Small intestine (tissue), 16 donors: ENCODE measurements at places on chromosomes 11 and 22. TPM values are rescaled to one million over a fixed set of nuclear protein-coding genes. Genes with fewer than 3 reads are reported as not detected.
A peak's percentile ranks its signal among the peaks of the same experiment; 100 is the strongest.

Gene MRGPRF
- 0.81 TPM for polyA plus RNA-seq

Gene ELMOD1
- polyA plus RNA-seq: not detected

Gene KCNK7
- polyA plus RNA-seq: 0.84 TPM

Gene APOA1
- polyA plus RNA-seq: 22,236 TPM

Gene FOLR2
- polyA plus RNA-seq: 24.2 TPM

Gene CDC42BPG
- 8.3 TPM for polyA plus RNA-seq

Gene THRSP
- polyA plus RNA-seq: 0.09 TPM

Gene TSGA10IP
- not detected for polyA plus RNA-seq

DNA sequence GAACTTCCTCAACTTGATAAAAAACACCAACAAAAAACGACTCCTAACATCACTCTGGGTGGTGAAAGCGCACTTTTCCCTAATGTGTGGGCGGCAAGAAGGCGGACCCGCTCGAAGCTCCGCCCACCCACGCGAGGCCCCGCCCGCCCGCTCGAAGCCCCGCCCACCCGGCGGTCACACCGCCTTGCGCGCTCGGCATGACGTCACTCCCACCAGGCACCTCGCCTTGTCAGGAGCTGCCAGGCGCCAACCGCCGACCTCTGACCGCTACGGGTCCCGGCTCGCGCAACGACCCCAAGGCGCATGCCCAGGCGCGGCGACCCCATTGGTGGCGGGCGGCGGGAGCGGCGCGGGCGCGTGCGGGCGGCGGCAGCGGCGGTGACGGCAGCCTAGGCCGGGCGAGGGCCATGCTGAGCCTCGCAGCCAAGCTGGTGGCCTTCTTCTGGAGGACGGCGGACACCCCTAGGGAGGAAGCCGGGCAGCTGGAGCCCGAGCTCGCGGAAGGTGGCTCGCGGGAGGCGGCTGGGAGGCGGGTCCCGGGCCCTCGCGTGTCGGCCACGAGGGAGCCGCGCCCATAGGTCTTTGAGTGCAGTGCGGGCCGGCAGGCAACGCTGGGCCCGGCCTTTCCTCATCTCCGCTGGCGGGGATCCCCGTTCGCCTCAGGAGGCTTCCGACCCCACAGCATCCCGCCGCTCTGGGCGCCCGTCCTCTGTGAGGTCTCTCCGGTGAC, at the start of gene MOV10L1:
Gene MOV10L1, plus strand, starts transcription at position 325 of the 730 bp plus-strand sequence. Its CDS starts 83 bp downstream, at position 408.
- H3K4me1 ChIP-seq: no peaks in the 10 kb centered on the region
- peaks cover 5% of the 10 kb centered on the region for H3K27me3 ChIP-seq
- no peak within 1 kb of the TSS for H3K4me3 ChIP-seq

DNA sequence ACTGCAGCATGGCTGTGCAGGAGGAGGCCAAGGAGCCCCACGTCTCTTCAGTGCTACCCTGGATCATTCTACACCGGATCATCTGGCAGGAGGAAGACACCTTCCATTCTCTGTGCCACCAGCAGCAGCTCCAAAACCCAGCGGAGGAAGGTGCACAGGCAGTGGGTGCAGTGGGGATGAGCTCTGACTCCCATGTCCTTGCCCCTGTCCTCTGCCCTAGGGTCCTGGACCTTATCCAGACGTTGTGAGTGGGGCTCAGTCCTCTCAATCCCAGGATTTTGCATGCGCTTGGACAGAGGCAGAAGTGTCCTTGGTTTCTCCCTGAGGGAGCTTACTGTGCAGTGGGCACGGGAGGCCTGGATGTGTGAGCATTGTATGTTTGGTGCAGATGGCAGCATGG, 61.3 kb downstream of the CABIN1 start:
- H3K27me3 ChIP-seq: no peaks in the 10 kb centered on the region
- DNase-seq: no peak
- no peak overlapping the region for H3K4me3 ChIP-seq
- no peaks in the 10 kb centered on the region for H3K4me1 ChIP-seq
- no peak overlapping the region for H3K27ac ChIP-seq
- peaks cover 7% of the 10 kb centered on the region for H3K36me3 ChIP-seq

- no peaks in the 10 kb centered on the region for H3K36me3 ChIP-seq
- no peak for DNase-seq
- no peaks in the 10 kb centered on the region for H3K4me1 ChIP-seq
- H3K27me3 ChIP-seq: no peaks in the 10 kb centered on the region
- H3K4me3 ChIP-seq: no peak overlapping the region
- H3K27ac ChIP-seq: no peak overlapping the region
Observed at GRCh38 chr22:36963302-36963701, 49.9 kb downstream of the CSF2RB start.

DNA sequence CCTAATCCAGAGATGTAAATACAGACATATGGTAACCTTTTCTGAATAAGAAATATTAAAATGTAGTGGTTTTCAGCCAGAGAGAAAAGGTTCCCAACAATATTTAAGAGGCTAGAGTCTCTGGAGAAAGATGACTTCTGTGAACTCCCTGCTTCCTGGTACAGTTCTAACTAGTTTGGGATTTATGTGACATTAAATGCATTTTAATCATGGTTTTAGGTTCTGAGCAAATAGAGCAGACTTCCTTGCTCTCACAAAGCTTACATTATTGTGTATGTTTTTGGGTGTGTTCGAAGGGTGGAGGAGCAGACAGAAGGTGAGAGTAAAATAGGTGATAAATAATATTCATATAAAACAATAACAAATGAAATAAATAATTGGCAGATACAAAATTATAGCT, 250.1 kb upstream of the LUZP2 start:
- no peaks in the 10 kb centered on the region for H3K27me3 ChIP-seq
- no peak for DNase-seq
- H3K4me3 ChIP-seq: no peak overlapping the region
- no peak overlapping the region for H3K27ac ChIP-seq
- no peaks in the 10 kb centered on the region for H3K4me1 ChIP-seq
- no peaks in the 10 kb centered on the region for H3K36me3 ChIP-seq

DNA sequence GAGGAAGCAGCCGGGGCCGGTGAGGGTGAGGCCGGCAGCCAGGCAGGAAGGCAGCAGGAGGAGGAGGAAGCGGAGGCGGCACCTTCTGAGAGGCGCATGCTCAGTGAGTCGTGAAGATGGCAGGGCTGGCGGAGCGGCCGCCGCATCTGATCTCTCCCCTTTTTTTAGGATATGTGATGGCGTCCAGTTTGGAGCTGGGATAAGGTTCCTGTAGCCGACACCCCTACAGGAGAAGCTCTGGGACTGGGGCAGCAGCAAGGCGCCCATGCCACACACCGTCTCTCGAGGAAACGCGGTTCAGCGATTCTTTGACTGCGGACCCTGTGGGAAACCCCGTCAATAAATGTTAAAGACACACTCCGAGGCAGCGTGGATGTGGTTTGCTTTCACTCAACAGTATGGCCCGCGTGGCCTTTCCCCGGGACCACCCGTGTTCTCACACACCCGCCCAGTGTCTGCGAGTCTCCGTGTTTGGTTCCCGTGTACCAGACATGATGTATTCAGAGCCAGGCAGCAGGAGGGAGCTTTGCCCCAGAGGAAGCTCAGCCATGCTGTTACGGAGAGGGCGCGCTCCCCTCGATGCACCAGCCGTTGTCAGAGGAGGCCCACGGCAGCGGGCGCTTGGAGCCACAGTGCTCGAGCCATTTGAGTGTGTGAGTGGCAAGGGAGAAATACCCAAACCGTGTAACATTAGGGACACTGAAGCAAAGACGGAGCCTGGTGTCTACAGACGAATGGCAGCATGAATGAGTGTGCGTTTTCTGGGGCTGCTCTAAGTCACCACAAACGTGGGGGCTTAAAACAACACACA, 27.7 kb upstream of the PARVB start:
- H3K4me3 ChIP-seq: peak overlapping the region; percentile 37
- no peak for DNase-seq
- H3K4me1 ChIP-seq: no peaks in the 10 kb centered on the region
- peaks cover 8% of the 10 kb centered on the region for H3K36me3 ChIP-seq

DNA sequence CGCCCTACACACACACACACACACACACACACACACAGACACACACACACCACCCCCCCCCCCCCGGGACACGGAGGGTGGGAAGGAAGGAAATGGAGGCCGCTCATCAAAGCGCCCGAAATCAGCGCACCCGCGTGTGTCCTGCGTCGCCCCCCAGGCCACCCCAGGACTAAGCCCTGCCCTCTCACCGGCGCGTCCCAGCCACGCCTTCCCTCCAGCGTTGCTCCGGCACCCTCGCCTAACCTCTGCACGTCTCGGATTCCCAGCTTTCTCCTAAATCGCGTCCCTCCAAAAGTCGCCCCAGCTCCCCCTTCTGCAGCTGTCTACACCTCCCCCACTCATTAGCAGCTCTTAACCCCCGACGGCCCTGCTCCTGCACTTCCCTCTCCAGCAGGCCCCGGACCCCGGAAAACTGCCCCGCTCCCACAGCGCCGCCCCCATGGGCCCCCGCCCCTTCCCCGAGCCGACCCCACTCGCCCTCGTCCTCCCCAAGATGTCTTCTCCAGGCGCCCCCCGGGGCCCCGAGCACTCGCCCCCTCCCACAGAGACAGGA, 557 bp downstream of the PACSIN2 start:
- peak; percentile 44 for DNase-seq
- H3K4me1 ChIP-seq: peaks cover 20% of the 10 kb centered on the region
- H3K27me3 ChIP-seq: no peaks in the 10 kb centered on the region
- H3K36me3 ChIP-seq: no peaks in the 10 kb centered on the region

GRCh38 chr11:7609015-7609414, 64.3 kb downstream of the CYB5R2 start:
- DNase-seq: no peak
- H3K36me3 ChIP-seq: no peaks in the 10 kb centered on the region
- no peak overlapping the region for H3K4me3 ChIP-seq
- no peaks in the 10 kb centered on the region for H3K27me3 ChIP-seq
- peaks cover 14% of the 10 kb centered on the region for H3K4me1 ChIP-seq

GRCh38 chr22:26642465-26643417, 14.6 kb upstream of the MIAT start:
- no peak overlapping the region for H3K4me3 ChIP-seq
- DNase-seq: peak; percentile 33
- no peaks in the 10 kb centered on the region for H3K36me3 ChIP-seq
- H3K4me1 ChIP-seq: no peaks in the 10 kb centered on the region
- no peak overlapping the region for H3K27ac ChIP-seq
- H3K27me3 ChIP-seq: no peaks in the 10 kb centered on the region

GRCh38 chr22:38925571-38926041, 31.8 kb upstream of the APOBEC3A start:
- peaks cover 52% of the 10 kb centered on the region for H3K4me1 ChIP-seq
- DNase-seq: no peak
- no peak overlapping the region for H3K27ac ChIP-seq
- H3K36me3 ChIP-seq: no peaks in the 10 kb centered on the region

- peaks cover 50% of the 10 kb centered on the region for H3K36me3 ChIP-seq
- H3K27ac ChIP-seq: no peak overlapping the region
- no peaks in the 10 kb centered on the region for H3K27me3 ChIP-seq
- no peak for DNase-seq
- H3K4me3 ChIP-seq: no peak overlapping the region
Observed at GRCh38 chr22:38737302-38738060, 18.3 kb downstream of the SUN2 start.

DNA sequence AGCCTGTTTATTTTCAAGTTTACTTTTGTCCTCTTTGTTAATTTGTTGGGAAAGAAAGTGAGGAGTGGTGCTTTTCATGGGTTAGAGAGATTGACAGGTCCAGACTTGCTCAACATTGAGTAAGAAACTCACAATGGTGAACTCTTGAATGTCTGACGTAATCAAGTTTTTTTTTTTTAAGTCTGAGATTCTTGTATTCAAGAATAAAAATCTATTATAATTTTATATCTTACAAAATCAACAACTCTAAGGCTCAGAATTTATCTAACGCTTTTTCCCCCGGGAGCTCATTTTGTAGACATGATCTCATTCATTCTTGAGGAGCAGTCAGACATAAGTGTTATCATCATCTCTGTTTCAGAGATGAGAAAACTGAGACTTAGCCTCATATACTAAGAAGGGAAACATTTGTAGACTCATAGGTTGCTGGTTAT, 39.1 kb upstream of the SPTBN2 start:
- H3K4me1 ChIP-seq: no peaks in the 10 kb centered on the region
- no peak overlapping the region for H3K27ac ChIP-seq
- no peak overlapping the region for H3K4me3 ChIP-seq
- peaks cover 6% of the 10 kb centered on the region for H3K36me3 ChIP-seq
- no peak for DNase-seq
- H3K27me3 ChIP-seq: no peaks in the 10 kb centered on the region

- peak; percentile 74 for DNase-seq
- H3K36me3 ChIP-seq: no peaks in the 10 kb centered on the region
- H3K4me1 ChIP-seq: no peaks in the 10 kb centered on the region
- no peaks in the 10 kb centered on the region for H3K27me3 ChIP-seq
- no peak overlapping the region for H3K27ac ChIP-seq
Observed at GRCh38 chr22:46379066-46379930, 43.8 kb downstream of the TRMU start.

DNA sequence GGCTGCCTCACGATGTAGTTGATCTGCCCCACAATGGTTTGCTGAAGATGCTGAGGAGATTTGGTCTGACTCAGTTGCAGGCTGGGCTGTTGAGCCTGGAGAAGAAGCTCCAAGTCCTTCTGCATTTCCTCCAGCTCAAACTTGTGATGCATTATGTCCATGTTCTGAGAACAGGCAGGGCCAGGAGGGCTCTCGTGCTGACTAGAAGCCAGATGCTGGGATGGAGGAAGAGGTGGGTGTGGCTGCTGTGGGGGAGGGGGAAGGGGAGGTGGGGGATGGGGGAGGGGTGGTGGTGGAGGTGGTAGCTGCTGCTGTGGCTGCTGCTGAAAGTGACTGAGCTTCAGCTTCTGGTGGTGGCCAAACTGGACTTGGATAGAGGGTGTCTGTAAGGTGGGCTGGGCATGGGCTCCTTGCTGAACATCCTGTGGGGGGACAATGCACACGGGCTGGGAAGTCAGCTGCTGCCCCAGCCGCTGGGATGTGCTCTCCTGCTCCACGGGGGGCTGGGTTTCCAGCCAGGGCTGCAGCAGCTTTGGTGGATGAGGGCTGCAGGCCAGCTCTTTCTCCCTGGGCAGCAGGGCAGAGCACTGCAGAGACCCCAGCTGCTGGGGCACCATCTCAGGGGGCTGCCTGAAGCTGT, 42.1 kb downstream of the TRIM66 start:
- no peak overlapping the region for H3K4me3 ChIP-seq
- peaks cover 3% of the 10 kb centered on the region for H3K36me3 ChIP-seq
- H3K4me1 ChIP-seq: peaks cover 3% of the 10 kb centered on the region
- no peak overlapping the region for H3K27ac ChIP-seq

GRCh38 chr11:12389676-12390657, 12.6 kb downstream of the PARVA start:
- H3K36me3 ChIP-seq: no peaks in the 10 kb centered on the region
- H3K27me3 ChIP-seq: no peaks in the 10 kb centered on the region
- H3K4me3 ChIP-seq: no peak overlapping the region
- DNase-seq: no peak
- no peak overlapping the region for H3K27ac ChIP-seq

- DNase-seq: no peak
- H3K4me3 ChIP-seq: no peak overlapping the region
- H3K36me3 ChIP-seq: no peaks in the 10 kb centered on the region
- no peaks in the 10 kb centered on the region for H3K27me3 ChIP-seq
- no peak overlapping the region for H3K27ac ChIP-seq
Observed at GRCh38 chr11:116595305-116595880, 177.4 kb downstream of the BUD13 start.

DNA sequence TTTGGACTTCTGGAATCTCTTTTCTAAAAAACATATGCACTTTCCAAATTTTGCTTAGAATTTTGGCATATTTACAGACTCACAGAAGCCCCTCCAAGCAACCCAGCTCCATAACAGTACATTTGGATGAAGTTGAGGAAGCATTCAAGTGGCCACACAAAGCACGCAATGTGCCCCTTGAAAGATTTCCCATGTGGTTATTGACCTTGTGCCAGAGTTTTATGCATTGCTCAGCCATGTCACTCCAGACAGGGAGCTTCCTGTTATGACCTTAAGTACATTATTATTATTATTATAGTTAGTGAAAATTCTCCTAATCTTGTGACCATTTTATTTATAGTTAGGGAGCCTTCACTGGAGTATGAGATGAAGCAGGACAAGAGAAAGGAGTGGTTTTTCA, 35.0 kb upstream of the BDNF start:
- no peaks in the 10 kb centered on the region for H3K4me1 ChIP-seq
- no peak for DNase-seq
- H3K27me3 ChIP-seq: no peaks in the 10 kb centered on the region
- H3K27ac ChIP-seq: no peak overlapping the region
- no peak overlapping the region for H3K4me3 ChIP-seq
